Urinary bladder (tissue), 4 donors: ENCODE measurements at places on chromosomes 7 and 10. TPM values are rescaled to one million over a fixed set of nuclear protein-coding genes. Genes with fewer than 3 reads are reported as not detected.

AGR2 gene
- 88.3 TPM for total RNA-seq

- DNase-seq: no peak
Measured at GRCh38 chr10:97109547-97109946, 76.2 kb downstream of the SLIT1 start.

DNA sequence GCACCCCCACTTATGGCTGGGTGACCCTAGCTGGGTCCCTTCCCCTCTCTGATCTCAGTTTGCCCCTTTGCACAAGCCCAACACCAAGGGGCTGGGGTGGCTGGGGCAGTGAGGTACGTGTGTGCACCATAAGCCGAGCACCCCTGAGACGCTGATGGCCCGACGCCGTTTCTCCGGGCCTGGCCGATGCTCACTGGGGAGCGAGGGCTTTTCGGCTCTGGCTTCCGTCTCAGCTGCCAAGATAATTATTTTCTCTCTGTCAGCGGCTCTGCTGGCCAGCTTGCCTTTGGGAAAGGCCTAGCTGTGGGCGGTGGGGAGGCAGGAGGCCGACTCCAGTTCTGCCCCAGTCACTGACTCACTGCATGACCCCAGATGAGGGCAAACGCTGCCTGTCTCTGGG lies 91.0 kb downstream of the ZMIZ1 start:
- no peak for DNase-seq

SHH gene
- total RNA-seq: 13.8 TPM

DNA sequence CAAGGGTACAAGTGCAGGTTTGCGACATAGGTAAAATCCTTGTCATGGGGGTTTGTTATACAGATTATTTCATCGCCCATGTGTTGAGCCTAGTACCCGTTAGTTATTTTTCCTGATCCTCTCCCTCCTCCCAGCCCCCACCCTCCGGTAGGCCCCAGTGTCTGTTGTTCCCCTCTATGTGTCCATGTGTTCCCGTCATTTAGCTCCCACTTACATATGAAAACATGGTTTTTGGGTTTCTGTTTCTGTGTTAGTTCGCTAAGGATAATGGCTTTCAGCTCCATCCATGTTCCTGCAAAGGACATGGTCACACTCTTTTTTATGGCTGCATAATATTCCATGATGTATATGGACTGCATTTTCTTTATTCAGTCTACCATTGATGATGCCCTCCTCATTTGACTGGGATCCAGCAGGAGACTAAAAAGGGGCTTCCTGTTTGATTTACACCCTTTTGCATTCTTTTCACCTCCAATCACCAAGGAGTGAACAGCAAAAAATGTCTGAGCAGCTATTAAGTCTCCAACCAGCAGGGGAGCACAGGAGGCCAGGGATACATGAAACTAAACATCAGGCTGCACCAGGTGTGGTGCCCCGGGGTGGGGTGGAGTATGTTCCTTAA lies 188.2 kb downstream of the SKIDA1 start:
- no peak for DNase-seq

STRIP2 gene
- 4.1 TPM for total RNA-seq
